ENCODE measurements at places on chromosomes 4 and X.

- DNase-seq, result no peak
These were observed 79.2 kb downstream of the USP9X start for GRCh38 chrX:41164449-41164848.

GRCh38 chr4:173699841-173700475, 169.9 kb upstream of the HAND2 start:
- DNase-seq, result no peak

DNA sequence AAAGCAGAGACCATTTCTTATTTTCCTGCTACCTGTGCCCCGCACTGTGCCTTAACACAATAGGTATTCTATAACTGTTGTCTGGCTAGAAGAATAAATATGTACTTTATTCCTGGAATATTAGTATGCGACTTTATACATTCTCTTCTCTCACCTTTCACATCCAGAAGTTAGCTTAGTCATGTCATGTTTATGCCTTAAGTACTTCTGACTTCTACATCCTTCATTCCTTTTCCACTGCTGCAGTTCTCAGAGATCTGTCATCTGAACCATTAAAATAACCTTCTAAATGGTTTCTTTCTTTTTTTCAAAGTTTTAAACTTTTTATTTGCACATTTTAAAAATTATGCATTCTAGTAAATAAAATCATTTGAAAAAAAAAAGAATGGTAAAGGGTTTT, 34.4 kb downstream of the KIF4A start:
- DNase-seq, result no peak

DNA sequence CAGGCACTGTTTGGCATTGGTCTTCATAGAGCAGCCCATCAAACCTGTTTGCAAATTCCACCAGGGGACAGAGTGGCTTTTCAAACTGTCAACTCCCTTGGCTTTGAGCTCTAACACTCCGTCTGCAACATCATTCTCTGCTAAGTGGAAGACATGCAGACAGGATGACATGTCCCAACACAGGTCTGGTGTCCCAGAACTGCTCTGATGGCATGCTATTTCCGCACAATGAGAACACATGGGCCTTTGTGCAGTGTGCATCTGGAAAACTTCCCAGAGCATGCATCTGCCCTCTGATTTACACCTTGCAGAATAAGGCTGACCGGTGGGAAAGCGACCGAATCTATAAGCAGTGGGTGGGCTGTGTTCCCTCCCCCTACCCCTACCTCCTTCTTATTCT, 212.8 kb upstream of the GYPA start:
- DNase-seq, result no peak

DNA sequence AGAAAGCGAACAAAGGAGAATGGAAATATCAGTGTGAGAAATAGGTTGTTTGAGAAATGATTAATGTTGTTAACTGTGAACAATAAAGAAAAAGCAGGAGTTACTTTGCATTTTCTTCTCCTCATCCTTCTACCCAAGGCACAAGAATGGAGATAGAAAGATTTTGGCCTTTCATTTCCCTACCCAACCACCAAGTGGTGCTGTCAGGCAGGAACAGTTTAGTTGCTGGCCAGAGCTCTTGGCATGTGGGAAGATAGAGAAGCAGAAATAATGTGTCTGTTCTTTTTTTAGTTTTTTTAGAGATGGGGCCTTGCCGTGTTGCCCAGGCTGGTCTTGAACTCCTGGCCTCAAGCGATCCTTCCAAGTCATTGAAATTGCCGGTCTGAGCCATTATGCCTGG, 12.8 kb downstream of the HOPX start:
- DNase-seq, result no peak

DNA sequence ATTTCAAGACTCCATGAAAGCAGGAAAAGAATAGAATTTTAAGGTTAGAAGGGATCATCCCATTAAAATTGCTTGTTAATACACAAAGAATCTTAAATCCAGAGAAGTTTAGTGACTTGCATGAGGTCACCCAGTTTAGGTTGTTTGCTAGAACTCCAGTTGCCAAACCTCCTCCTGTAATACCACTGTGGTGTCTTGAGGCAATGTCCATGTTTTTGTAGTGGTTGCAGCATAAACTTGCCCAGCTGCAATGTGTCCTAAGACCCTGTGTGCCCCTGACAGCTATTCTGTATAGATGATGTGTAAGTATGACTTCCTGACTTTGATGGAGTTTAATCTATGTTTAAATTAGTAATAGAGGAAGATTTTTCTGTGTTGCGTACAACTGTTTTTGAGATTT, 6.3 kb downstream of the SFRP2 start:
- DNase-seq, result no peak

DNA sequence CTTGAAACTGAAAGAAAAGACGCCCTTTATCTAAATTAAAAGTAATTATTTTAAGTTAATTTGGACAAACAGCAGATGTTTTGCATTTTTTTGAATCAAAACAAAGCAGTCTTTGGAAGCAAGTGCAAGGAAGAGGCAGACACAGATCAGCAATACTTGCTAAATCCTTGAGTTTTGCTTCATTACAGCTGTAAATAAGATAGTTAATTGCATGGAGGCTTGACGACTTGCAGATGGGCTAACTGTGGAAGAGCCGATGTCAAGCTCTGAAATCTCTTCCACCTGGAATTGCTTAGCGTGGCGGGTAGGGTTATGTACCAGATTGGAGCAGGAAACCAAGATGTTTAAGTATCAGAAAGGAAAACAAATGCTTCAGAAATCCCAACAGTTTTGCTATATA, 148.8 kb downstream of the POLA1 start:
- no peak for DNase-seq

- no peak for DNase-seq
These were observed 59.6 kb upstream of the MAMLD1 start for GRCh38 chrX:150303386-150304097.

DNA sequence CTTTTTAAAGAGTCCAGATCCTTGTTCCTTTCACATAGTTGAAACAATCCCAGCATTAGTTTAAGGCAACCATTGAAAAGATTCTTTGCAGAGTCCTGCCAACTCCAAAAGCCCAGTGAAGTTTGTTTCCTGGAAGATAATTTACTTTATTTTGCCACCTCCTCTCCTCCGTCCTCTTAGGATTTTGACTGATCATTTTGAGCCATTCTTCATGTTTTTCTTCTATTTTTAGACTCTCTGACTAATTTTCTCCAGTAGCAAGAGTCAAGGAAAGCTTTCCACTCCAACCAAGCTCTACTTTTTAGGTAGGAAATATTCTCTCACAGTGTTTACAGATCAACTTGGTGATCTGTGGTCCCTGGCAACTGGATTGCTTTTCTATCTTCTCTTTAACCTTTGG, 10.3 kb downstream of the NCBP2L start:
- no peak for DNase-seq
